Activated CD8-positive, alpha-beta memory T cell treated with anti-CD3 and anti-CD28 coated beads, Interleukin-2, amount 50 U/mL, for 48 hours (primary cell): ENCODE measurements at places on chromosomes 11 and 22.

DNA sequence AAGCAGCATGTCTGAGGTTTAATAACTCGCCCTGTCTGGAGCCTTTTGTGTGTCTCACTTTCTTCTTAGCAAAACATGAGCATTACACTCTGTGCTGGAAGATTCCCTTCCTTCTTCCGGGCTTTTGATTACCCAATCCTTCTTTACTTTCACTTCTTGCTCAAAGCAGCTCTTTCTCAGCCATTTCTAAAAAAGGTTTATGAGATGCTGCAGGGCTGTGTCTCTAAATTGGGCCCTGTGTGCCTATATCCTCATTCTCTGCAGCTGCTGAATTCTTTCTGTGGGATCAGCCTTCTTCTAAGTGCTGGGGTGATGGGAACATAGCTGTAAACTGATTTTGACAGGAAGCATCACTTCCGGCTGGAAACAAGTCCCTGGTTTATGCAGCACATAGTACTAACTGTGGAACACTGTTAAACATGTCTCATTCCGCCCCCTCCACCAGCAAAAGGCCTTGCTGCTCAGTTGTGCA, 71.8 kb downstream of the PIWIL4 start:
- no peak for DNase-seq

DNA sequence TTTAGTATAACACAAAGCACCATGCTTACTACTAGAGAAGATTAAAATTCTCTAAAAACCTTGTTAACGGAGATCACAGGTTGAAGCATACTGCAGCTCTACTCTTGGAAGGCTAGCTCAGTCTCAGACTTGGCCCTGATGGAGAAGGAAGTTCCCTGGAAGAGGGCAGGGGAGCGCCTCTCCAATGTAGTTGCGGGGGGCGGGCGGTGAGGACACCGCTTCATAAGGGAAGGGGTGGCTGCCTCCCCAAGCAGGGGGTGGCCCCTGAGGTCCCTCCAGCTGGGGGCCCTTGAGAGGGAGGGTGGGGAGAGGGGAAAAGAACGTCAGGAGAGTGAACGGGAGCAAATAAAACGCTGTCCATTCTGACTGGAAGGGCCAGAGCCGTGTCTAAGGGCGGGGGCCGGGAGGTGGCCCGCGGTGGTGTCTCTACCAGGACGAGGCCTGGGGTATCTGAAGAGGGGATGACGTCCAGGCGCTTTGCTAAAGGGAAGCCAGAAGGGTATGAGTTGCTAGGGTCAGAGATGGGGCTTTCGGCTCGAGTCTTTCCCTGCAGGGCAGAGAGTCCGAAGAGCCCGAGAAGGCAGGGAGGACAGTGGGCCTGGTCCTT, 553 bp upstream of the USP47 start:
- no peak for DNase-seq

- DNase-seq, result no peak
Measured at GRCh38 chr22:36565686-36566085, 36.7 kb upstream of the EIF3D start.

DNA sequence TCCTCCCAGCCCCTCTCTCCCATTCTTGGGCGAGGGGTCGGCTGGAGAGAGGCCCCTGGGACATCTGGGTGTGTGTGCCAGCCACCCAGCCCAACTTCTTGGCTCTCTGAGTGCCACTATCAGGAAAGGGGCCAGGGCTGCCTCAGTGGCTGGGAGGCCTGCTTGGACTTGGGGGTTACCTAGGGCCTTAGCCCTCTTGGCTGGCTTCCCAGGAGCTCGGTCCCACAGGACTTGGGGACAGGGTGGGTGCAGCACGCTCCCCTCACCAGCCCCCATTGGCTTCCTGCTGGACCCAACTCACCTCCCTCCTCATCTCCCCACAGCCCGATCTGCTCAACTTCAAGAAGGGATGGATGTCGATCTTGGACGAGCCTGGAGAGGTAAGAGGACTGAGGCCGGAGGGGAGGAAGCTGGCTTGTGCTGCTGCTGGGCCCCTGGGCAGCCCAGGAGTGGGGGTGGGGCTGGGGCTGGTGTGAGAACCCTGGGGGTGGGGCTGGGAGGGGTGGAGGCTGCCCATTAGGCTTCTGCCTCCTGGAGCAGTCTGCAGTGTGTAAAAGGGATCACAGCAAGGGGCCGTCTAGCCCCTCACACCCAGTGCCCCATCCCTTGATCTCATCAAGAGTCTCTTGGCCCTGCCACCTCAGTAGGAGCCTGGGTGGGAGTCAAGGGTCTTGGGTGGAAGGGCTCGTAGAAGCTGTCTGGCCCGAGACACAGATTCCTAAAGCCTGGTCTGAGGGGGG, 54.8 kb downstream of the TRIOBP start:
- DNase-seq, result no peak

- no peak for DNase-seq
Measured at GRCh38 chr11:35937111-35937510, 6.8 kb upstream of the LDLRAD3 start.

DNA sequence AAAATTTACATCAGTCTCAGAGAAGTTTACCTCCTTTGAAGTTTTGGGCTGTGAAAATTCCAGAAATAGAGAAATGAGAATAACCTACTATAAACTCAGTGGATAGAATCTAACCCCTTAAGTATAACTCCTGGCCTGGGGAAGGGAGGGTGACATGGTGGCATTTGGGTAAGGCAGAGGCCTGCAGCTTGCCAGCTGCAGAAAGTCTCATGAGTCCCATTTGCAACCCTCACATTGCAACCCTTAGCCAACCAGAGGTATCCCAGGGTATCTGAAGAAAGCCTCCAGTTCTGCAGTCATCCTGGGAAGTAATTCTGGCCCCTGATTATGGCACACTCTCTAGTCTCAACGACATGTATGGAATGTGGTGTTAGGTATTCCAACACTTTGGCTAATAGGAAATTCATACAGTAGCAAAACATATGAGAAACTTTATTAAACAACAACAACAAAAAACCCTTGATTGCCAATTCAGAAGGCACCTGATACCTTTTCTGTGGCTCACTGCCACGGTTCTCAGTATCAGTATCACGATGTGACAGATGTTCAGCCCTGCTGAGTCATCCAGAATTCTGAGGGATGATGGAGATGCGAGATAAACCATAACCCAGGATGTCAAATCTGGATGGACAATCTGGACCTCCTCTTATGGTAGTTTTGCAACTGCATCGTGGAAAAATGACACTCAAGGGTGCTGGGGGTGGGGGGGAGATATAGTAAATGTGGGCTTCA, 743.4 kb downstream of the NELL1 start:
- no peak for DNase-seq

- DNase-seq, result no peak
Measured at GRCh38 chr22:38442967-38443627, 11.9 kb downstream of the KCNJ4 start.
